D721Med (cell line): ENCODE measurements at places on chromosomes 1 and 21.

- no peak for DNase-seq
Observed at GRCh38 chr1:215188302-215188950, 105.9 kb downstream of the KCNK2 start.

GRCh38 chr1:244705261-244706234 is 52.6 kb downstream of the DESI2 start:
- no peak for DNase-seq

GRCh38 chr21:15947677-15948076 is 217.9 kb downstream of the USP25 start:
- no peak for DNase-seq

DNA sequence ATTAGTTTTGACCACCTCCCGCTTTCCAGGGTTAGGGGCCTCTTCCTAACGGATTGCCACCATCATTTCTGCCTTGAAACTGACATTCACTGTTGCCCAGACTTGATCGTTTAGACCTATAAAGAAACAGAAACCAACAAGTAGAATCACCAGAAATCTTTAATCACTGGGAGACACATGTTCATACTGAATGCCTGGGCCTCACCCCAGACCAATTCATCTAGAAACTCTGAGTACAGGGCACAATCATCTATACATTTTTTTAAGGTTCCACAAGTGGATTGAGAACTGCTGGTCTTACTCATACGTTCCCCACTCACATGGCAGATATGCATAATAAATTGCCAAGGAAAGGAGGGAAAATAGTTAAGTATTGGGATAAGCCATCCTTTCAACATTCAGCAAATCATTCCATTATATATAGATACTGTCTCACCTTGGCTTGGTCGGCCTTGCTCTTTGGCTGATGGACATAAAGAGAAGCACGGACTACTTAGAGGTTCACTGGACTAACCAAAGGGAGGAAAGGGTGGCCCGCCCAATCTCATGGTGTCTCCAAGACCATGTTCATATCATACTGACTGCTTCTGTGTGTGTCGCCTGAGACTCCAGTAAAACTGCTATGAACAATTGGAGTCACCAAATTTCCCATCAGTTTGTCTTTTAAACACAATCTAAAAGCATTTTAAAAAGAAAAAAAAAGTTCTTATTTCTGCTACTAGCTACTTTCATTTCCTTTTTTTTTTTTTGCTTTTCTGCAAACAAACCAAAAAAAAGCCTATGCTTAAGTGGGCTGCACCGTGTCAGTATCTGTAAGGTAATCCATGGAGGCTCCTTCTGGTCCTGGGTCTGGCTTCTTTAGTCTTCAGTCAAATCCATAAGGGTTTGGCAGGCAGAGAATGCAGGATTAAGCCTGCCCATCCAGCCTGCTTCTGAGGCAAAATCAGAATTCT is 9.4 kb upstream of the TARBP1 start:
- no peak for DNase-seq

DNA sequence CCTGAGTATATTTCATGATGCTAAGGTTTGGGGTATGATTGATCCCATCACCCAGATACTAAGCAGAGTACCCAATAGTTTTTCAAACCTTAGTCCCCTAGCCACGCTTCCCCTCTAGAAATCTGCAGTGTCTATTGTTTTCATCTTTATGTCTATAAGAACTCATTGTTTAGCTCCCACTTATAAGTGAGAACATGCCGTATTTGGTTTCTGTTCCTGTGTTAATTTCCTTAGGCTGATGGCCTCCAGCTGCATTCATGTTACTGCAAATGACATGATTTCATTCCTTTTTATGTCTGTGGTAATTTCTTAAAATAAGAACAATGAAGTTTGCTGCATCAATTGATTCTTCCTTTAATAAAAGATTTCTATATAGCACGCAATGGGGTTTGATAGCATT is 301.3 kb downstream of the PLPP3 start:
- no peak for DNase-seq

GRCh38 chr1:2845869-2846268 is 44.4 kb upstream of the TTC34 start:
- no peak for DNase-seq

- DNase-seq: no peak
Observed at GRCh38 chr1:20423169-20423795, 62.7 kb downstream of the CAMK2N1 start.

- DNase-seq: no peak
Observed at GRCh38 chr1:64663668-64664067, 81.2 kb upstream of the RAVER2 start.

GRCh38 chr1:193402037-193402436 is 215.6 kb upstream of the B3GALT2 start:
- DNase-seq: no peak

DNA sequence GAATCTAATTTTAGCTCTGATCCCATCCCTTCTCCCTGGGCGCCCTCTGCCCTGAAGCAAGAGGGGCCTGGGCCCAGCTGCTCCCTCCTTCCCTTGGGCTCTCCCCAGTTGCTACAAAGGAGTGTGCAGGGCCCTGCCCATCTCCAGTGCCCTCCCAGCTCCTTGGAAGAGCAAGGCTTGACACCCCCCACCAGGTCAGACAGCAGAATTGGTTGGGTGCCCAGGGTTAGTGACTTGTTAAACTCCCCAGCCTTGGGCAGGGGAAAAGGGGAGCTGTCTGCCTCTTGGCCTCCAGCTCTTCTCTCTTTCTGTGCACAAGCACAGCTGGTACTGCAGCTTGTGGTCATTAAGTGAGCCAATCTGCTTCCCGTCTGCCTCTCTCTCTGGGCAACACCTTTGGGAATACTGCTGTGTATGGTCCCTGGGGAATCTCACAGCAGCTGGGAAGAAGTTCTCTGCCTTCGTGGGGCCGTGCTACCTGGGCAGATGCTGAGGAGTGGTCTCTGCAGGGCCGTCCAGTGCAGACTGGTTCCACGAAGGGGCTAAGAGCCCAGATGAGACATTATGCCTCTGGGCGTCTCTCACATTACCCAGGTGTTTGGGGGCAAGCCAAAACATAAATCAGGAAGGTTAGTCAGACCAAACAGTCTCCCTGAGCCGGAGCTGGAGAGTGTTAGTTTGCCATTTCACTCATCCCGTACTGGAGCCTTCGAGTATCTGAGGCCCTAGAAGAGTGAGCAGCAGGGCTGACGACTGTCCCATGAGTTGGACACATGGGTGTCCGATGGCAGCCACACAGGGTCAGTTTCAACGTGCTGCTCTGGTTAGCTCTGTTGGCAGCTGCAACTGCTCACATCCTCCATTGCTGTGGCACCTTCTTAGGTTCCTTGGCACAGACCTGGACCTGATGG is 37.3 kb downstream of the TMEM53 start:
- peak; percentile 81 for DNase-seq

- DNase-seq: no peak
Observed at GRCh38 chr1:52523376-52523775, 29.5 kb downstream of the TUT4 start.

- no peak for DNase-seq
Observed at GRCh38 chr1:245084551-245084950, 70.2 kb upstream of the KIF26B start.

- no peak for DNase-seq
Observed at GRCh38 chr1:26540351-26540750, 10.8 kb downstream of the RPS6KA1 start.

- DNase-seq: no peak
Observed at GRCh38 chr21:19218163-19218562, 814.6 kb upstream of the TMPRSS15 start.

DNA sequence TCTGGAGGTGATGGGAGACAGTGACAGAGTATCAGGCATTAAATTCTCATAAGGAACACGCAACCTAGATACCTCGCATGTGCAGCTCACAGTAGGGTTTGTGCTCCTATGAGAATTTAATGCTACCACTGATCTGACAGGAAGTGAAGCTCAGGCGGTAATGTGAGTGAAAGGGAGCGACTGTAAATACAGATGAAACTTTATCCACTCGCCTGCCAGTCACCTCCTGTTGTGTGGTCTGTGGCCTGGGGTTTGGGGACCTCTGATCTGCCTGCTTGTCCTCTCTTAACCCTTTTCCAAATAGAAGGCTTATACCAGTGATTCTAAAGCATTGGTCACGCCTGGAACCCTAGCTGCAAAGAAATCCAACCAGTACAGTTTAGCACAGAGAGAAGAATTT is 15.3 kb downstream of the GABPA start:
- no peak for DNase-seq

DNA sequence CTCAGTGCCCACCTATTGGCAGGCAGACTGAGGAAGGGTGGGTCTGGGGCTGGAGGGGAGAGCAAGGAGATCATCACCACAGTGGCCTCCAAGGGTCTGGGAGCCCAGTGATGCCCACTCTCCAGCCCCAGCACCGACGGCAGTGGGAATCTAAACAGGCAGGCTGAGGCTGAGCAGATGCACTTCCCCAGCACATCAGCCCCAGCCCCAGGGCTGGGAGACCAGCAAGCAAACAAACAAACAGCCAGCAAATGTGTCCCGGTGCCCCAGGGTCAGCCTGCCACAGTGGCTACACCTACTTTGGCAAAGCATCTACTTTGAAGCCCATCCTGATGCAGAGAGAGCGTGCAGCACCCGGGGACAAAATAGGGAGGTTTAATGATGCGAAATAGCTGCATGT is 216.3 kb upstream of the ZC3H12A start:
- no peak for DNase-seq

- DNase-seq: no peak
Observed at GRCh38 chr21:14850394-14850793, 214.4 kb downstream of the NRIP1 start.

GRCh38 chr1:205917466-205918238 is 25.6 kb downstream of the SLC26A9 start:
- no peak for DNase-seq

GRCh38 chr1:8435569-8436071 is 117.7 kb downstream of the SLC45A1 start:
- no peak for DNase-seq

DNA sequence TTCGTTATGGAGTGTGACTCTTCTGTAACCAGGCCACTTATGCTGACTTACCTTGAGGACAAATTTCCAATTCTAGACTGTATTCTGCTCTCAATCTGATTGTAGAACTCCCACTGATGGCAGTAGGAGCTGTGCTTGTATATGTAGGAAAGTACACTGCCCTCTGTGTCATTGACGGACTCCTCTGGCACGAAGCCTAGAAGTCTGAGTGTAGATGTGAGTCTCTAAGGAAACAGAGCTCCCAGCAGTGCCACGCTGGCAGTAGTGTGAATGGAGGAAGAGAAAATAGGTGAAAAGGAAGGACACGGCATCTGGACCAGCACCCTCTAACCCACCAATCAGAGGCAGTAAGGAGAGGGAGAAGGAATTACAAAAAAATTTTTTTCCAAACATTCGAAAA is 130.4 kb upstream of the ADGRL2 start:
- DNase-seq: no peak

DNA sequence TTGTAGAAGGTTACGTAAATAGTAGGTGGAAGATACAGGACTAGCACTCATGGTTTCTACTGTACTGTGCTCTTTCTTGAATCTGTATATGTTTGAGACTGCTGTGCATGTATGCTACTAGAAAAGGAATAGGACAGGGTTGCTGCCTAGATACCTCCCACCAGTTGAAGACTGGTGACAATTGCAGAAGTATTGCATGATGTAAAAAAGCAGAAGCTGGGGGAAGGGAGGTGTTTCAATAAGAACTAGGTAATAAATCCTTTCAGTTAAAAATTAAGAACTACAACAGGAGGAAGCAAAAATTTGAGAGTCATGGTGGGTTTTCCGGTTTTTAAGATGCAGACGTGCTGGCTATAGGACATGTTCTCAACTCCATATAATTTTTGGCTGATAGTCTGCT is 88.1 kb downstream of the CCDC30 start:
- DNase-seq: no peak

DNA sequence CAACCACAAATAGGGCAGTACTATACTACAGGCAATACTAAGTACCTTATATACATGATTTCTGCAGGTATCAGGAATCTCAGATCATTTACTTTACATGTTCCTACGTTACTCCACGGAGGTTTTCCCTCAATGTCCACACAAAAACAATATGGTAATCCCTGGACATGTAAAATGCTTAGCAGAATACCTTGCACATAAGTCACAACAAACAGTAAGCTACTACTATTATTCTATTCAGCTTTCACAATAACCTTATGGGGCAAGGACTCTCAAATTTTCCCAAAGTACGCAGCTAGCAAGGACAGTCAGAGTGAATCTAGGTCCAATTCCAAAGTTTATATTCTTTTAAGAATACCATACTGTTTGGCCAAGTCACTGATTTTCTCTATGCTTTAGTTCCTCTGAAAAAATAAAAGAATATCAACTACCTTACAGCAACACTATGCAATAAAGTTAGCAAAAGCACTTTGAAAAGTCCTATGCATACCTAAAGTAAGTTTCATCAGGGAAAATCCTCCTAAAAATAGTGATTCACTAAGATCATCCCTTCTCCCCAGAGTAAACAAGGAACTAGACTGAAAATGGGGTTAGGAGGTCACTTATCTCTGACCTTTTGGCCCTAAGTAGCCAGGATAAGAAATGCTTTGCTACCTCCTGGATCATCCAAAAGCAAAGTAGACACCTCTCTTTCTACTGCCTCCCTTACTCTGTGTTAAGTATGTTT is 67.4 kb downstream of the LUZP1 start:
- DNase-seq: no peak

- DNase-seq: no peak
Observed at GRCh38 chr1:189675712-189676244, 801.9 kb downstream of the BRINP3 start.

- no peak for DNase-seq
Observed at GRCh38 chr1:93196591-93196990, 16.1 kb downstream of the CCDC18 start.

DNA sequence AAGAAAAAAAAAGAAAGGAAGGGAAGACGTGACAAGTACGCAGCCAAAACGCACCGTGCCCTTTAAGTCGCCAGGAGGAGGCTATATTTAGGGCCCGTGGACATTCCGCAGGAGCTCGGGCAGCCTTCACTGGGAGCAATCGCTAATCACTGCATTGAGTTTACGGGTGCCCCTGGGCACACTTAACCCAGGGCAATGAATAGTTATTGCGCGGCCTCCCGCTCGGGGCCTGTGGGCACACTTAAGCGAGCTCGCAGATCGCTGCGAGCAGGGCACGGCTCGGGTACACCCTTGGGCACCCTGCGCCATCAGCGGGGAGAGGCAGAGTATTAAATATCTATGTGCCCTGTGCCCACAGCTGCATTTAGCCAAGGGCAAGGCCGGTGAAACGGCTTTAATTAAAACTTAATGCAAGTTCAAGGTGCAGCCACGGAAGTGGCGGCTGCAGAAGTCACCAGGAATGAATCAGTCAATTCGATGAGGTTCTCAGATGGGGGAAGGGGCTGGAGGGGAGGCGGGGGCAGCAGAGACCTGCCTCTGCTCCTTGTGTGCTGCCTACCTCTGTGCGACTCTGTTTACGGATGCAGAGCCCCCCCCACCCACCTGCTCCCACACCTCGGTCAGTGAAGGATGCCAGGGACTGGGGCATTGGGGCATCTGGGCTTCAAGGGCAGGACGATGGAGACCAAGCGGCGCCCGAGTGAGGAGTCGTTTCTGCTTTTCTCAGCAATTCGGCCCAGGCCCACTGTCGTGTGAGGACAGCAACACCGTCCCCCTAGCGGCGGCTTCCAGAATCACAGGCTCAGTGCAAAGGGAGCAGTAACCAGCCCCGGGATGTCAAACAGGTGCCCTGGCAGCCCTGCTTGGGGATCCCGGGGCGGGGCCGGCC is 51.8 kb upstream of the TARDBP start:
- DNase-seq: peak; percentile 68
